ENCODE measurements at places on chromosomes 2 and 18. TPM values are rescaled to one million over a fixed set of nuclear protein-coding genes. Genes with fewer than 3 reads are reported as not detected.

Gene RNF138
- total RNA-seq: 9.0 TPM

- peak overlapping the region; percentile 0 for H3K27ac ChIP-seq
- no peaks in the 10 kb centered on the region for H3K27me3 ChIP-seq
- peak overlapping the region; percentile 24 for H3K4me3 ChIP-seq
- DNase-seq: no peak
- H3K36me3 ChIP-seq: no peaks in the 10 kb centered on the region
Measured at GRCh38 chr2:45567974-45568789, 42.9 kb downstream of the SRBD1 start.

DNA sequence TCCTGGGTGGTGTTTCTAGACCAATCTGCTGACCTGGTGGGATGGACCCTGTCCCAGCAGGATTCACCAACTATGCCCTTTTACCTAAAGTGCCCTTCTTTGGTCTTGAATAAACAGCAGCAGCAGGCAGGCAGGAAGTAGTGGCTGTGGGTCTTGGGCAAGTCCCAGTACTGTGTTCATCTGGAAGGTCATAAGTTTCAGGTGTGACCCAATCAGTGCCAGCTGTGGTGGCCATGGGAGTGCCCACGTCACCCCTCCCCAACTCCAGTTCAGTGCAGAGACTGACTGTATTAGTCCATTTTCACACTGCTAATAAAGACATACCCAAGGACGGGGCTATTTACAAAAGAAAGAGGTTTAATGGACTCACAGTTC, 148.3 kb upstream of the SRD5A2 start:
- H3K27ac ChIP-seq: no peak overlapping the region
- no peaks in the 10 kb centered on the region for H3K4me1 ChIP-seq
- H3K27me3 ChIP-seq: no peaks in the 10 kb centered on the region
- no peak for DNase-seq

DNA sequence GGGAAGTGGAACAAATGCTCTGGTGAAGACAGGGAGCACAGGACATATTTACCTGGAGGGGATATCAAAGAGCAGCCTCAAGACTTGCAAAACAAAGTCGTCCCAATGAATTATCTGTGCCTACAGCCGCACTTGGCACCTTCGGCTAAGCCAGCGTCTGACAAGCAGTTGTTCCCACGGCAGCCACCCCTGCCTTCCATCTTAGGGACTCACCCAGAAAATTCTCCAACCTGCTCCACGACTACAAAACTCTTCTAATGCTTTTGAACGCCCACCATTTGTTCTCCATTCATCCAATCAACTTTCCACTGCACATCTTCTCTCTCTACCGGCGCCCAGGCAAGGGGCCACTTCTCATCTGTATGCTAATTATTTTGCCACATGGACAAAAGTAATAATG, 7.0 kb downstream of the MYT1L start:
- DNase-seq: no peak
- H3K4me3 ChIP-seq: no peak overlapping the region
- H3K27ac ChIP-seq: no peak overlapping the region
- no peaks in the 10 kb centered on the region for H3K36me3 ChIP-seq
- H3K27me3 ChIP-seq: no peaks in the 10 kb centered on the region

GRCh38 chr18:45667056-45667736, 51.9 kb downstream of the SLC14A2 start:
- H3K36me3 ChIP-seq: no peaks in the 10 kb centered on the region
- no peak overlapping the region for H3K27ac ChIP-seq
- no peak for DNase-seq
- peaks cover 42% of the 10 kb centered on the region for H3K4me1 ChIP-seq
- no peak overlapping the region for H3K4me3 ChIP-seq

- no peaks in the 10 kb centered on the region for H3K27me3 ChIP-seq
- DNase-seq: peak; percentile 37
Measured at GRCh38 chr2:178859730-178860129, 52.5 kb upstream of the TTN start.

DNA sequence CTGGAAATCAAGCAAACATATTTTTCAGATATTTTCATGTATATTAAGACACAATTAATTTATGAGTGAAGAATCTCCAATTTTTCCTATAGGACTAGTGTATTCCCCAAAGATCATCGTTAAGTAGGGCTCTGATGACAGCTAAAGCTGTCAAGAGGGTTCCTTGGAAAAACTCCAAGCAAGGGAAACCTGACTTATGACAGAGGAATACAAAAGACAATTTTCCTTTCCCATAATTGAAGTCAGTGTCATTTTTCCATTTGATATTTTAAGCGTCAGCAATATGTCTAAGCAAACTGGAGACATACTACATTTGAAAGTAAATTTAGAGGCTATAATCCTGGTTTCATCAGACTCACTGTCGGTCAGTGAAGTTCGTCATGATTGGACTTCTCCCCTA, 36.1 kb downstream of the RIT2 start:
- no peak overlapping the region for H3K27ac ChIP-seq
- DNase-seq: no peak
- H3K4me3 ChIP-seq: no peak overlapping the region
- no peaks in the 10 kb centered on the region for H3K27me3 ChIP-seq

GRCh38 chr2:132731441-132731840, 61.4 kb upstream of the LYPD1 start:
- no peaks in the 10 kb centered on the region for H3K4me1 ChIP-seq
- no peak overlapping the region for H3K4me3 ChIP-seq
- no peak overlapping the region for H3K27ac ChIP-seq
- H3K36me3 ChIP-seq: no peaks in the 10 kb centered on the region
- DNase-seq: no peak
- H3K27me3 ChIP-seq: no peaks in the 10 kb centered on the region
